ENCODE measurements at places on chromosomes 11 and 22.

- no peak for DNase-seq
These were observed 81.1 kb upstream of the SHANK2 start for GRCh38 chr11:71333473-71333872.

- DNase-seq = no peak
These were observed 8.8 kb downstream of the RIN1 start for GRCh38 chr11:66327171-66328030.

DNA sequence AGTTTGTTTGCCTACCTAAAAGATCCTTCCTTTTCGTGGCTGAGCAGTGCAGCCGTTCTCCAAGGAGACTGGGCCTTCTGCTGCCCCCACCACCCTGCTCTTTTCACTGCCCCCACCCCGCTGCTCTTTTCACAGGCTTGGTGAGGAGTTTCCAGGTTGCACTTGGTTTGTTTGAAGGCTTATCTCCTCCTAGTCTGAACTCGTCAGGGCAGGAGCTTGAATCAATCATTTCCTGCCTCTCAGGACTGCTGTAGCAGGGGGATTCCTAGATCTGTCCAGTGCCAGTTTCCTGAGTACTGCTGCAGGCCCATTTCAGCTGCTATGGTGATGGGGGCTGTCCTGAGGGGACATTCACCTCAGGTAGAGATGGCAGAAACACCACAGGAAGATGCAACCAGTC lies 10.0 kb downstream of the MED15 start:
- no peak for DNase-seq

DNA sequence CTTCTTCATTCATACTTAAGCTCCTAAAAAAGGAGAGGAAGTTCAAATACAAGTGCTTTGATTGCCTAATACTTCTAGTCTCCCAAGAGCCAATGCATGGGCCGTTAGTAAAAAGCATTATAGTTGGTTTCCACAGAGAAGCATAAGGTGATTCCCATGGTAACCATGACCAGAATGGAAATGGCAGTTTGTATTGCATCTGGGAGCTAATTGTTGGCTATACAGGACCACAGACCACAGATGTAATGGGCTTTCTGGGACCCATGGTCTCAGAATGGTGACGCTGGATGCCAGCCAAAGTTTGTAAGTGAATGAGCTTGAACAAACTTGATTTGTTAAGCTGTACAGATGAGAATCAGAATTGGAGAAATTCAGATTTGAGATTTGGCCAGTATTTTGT lies 333.9 kb upstream of the C11orf87 start:
- no peak for DNase-seq

GRCh38 chr11:64911689-64912088 lies 5.3 kb downstream of the ATG2A start:
- DNase-seq = no peak

- DNase-seq = no peak
These were observed 305.6 kb downstream of the TBC1D22A start for GRCh38 chr22:47067911-47068625.

DNA sequence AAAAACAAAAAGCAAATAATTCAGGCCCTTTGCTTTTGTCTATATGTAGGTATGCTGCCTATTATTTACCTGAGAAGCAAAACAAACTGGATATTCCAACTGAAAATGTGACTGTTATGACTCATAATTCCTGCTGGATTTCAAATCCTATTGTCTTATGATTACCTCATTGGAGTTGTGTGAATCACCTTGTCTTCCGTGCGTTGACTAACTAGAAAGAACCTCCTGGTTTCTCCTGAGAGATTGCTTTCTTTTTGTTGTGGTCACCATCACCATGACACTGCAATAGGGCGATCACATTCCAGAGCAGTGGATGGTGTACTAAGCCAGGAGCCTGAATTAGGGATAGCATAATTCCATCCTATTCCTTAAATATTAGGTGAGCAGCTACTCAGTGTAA lies 23.0 kb upstream of the EXPH5 start:
- DNase-seq = no peak

DNA sequence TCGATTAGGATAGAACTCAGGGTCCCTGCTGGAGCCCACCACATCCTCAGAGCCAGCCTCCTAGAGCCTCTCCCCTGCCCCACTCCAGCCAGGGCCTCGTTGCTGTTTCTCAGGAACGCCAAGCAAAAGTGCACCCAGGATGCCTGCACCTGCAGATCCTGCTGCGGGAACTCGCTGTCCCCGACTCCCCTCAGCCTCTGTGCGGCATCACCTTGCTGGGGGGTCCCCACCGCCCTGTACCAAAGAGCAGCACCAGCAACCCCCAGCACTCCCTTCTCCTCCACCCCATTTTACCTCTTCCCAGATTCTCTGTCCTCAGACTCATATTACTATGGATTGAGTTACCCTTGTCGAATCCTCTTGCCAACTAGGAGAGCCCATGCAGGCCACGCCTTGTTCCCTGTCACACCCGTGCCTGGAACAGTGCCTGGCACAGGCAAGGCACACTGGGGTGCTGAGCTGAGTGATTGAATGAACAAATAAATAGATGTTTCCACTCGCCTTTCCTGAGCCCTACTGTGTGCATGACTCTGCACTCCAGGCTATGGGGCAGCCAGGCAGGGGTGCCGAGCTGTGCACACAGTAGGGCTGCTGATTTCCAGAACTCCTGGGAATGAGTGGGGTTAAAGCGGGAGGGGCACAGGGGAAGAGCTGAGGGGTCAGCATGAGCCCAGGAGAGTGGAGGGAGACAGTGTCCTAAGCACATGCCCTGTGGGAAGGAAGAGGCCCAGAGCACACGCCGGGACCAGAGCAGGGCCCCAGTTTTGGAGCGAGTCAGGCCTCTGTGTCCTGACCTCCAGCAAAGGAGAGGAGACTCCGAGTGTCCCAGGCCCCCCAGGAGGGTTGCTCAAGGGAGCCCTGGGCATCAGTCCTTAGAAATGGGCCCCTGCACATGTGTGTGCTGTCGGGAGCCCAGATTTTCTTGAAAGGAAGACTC lies 44.3 kb downstream of the LINC01488 start:
- no peak for DNase-seq
